Urothelium cell line (cell line): ENCODE measurements at places on chromosomes 7 and 10.
A peak's percentile ranks its signal among the peaks of the same experiment; 100 is the strongest.

DNA sequence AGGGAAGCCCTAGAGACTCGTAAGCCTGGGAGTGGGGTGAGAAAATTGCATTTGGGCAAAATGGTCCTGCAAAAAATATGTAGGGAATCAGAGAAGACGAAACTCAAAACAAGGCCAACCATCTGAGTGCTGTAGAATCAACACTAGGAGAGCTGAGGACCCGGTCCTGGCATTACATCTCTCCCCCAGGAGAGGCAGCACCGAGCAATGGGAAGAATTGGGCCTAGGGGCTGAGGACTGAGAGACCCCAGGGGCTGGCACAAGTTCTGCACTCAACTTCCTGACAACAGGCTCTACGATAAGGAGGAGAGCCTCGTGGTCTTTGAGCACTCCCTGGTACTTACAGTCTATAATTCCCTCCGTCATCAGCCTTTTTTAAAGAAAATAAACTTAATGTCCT, 47.6 kb downstream of the BPGM start:
- DNase-seq, result no peak

DNA sequence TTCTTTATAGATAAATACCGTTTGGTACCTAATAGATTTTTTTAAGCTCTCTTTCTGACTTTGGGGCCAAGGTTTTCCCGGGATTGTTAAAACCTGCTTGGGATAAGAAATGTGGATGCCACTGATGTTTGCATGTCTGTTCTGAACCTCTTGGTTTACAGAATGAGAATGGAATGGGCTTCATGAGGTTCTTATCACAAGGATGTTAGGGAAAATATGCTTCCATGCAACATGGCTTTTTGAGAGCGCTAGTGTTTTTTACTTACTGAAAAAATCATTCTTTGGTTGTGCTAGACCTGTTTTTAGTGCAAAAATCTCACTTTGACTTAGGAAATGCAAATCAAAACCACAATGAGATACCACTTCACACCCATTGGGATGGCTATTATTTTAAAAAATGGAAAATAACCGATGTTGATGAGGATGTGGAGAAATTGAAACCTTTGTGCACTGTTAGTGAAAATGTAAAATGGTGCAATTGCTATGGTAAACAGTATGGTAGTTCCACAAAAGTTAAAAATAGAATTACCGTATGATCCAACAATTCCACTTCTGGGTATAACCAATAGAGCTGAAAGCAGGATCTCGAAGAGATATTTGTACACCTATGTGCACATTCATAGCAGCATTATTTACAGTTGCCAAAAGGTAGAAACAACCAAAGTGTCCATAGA, 38.9 kb downstream of the TSPAN14 start:
- no peak for DNase-seq

DNA sequence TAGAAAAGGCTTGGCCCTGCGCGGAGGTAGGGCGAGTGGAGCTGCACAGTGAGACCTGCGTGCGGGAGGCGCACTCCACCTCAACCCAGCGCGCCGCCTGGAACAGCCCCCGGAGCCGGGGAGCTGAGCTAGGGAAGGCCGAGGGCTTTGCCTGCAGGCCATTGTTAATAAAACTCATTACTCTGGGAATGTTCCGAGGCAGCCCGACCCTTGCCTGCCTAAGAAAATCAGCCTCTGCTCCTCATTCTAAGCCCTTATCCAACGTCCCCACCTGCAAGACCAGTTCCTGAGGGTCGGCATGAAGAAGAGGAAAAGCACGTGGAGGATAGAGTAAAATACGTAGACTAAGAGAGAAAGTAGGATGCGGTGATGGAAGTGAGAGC, 55.3 kb downstream of the C7orf25 start:
- DNase-seq, result no peak

DNA sequence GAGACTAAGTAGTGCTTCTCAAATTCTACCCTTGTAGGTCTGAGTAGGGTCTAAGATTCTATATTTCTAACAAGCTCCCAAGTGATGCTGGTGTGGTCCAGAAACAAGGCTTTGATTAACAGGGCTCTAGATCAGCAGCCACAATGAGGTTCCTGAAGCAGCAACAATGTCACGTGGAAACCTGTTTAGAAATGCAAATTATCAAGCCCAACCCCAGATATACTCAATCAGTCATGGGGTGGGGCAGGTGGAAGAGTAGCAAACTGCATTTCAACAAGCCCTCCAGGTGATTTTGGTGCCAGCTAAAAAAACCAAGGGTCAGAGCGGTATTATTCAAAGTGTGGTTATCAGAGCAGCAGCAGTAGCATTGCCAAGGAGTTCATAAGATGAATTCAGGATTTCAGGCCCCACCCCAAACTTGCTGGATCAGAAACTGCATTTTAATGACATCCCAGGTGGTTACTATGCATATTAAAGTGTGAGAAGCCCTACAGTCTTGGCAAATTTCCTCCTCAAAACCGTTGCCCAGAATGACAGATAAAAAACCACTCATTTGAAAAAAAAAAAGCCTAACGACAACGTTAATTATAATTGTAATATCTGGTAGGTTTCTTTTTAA, 199.2 kb downstream of the AHR start:
- DNase-seq, result no peak

DNA sequence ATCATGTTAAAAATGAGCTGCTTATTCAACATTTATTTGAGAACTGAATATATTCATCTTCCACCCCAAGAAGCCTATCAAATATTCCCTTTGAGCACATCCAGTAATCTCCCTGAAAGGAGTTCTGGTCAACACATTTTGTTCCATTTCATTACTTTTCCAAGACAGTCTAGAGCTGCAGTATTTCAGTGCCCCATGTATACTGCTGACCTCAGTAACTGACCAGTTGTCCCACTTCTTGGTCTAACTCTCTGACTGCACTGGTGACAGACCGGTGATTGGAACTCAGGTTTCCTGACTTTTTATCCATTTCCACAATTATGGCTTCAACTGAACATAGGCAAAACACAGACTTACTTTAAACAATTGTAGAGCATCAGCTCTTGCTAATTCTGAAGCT, 206.8 kb upstream of the NPSR1 start:
- DNase-seq, result no peak

DNA sequence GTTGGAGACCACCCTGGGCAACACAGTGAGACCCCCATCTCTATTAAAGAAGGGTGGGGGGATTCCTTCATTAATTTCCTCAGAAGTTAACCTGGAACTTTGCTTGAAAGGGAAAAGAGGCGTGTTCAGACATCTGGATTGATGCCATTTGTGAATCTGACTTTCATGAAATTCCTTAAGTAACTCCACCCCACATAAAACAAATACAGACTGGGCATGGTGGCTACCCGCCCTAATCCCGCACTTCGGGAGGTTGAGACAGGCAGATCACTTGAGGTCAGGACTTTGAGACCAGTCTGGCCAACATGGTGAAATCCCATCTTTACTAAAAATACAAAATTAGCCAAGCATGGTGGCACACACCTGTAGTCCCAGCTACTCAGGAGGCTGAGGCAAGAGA, 75.0 kb downstream of the EEPD1 start:
- DNase-seq, result no peak

GRCh38 chr10:70493660-70494234, 15.2 kb downstream of the PALD1 start:
- no peak for DNase-seq

DNA sequence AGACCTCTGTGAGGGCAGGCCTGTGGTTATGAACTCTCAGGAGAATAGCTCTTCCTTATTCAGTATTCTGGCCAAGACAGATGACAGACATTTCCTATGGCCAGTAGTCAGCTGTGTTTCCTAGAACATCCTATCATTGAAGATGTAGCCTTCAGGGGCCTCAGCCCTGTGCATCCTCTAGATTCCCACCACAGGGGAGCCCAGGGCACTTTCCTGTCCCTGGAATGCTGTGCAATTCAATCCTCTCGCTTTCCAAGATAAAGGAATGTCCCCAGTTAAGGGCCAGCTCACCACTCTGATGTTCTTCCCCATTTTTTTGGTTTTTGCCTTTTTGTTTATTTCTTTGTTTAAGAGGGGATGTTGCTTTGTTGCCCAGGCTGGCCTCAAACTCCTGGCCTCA, 578.8 kb upstream of the C7orf33 start:
- no peak for DNase-seq

GRCh38 chr10:23293145-23293724, 51.4 kb downstream of the C10orf67 start:
- DNase-seq, result peak; percentile 44

GRCh38 chr10:47295411-47295810, 4.6 kb upstream of the GDF10 start:
- DNase-seq, result no peak

GRCh38 chr10:96720422-96721206, at the start of gene PIK3AP1:
Gene PIK3AP1, minus strand, starts transcription at chr10:96720514. Its CDS starts 120 bp downstream, at chr10:96720394.
- peak; percentile 75 for DNase-seq

DNA sequence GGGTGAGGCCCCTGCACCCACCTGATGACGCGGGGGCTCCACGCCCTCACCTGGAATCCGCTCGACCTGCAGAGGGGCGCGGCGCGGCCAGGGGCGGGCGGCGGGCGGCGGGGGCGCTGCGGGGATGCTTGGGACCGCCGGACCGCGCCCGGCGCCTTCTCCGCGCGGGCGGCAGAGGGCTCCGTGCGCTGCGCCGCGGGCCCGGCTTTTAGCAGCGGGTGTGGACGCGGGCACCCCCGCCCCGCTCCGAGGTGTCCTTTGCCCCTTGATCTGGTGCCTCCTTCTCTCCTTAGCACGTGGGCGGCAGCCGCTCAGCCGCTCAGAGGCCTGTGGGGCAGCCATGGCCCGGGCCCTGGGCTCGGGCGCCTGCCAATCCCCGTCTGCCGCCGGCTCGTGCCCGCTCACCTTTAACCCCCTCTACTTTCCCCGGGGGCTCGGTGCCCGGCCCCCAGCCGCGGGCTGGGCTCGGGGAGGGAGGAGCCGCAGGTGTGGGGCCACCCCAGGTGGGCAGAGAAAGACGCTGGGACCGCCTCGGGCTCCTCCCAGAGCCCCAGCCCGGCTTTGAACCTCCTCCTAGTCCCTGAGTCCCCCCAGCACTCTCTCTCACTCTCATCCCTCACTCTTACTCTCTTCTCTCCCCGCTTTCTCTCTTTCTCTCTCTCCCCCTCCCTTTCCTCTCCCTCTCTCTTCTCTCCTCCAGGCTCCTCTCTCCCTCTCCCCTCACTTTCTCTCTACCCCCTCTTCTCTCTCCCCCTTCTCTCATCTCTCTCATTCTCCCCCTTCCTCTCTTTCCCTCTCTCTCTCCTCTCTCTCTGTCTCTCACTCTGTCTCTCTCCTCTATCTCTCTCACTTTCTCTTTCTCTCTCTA, 19.7 kb upstream of the VPS37D start:
- DNase-seq, result no peak

- DNase-seq, result no peak
Observed at GRCh38 chr7:101494602-101495329, 132.1 kb downstream of the COL26A1 start.

DNA sequence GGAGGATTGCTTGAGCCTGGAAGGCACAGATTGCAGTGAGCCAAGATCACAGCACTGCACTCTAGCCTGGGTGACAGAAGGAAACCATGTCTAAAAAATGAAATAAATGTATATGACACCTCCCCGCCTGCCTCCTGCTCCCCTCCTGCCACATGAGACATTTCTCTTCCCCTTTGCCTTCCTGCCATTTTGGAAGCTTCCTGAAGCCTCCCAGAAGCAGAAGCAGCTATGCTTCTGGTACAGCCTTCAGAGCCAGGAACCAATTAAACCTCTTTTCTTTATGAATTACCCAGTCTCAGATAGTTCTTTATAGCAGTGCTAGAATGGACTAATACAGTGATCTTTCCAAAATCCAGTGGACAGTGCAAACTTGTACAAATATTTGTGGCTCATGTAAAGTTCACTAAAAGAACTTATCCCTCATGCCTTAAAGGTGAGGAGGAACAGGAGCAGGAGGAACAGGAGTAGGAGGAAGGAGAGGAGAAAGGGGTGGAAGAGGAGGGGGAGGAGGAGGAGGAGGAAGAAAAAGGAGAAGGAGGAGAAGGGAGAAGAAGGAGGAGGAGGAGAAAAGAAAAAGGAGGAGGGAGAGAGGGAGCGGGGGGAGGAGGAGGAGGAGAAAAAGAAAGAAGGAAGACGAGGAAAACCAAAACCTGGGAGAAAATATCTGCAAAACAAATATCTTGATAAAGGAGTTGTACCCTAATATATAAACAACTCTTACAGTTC, 2.8 kb upstream of the ABI1 start:
- no peak for DNase-seq

DNA sequence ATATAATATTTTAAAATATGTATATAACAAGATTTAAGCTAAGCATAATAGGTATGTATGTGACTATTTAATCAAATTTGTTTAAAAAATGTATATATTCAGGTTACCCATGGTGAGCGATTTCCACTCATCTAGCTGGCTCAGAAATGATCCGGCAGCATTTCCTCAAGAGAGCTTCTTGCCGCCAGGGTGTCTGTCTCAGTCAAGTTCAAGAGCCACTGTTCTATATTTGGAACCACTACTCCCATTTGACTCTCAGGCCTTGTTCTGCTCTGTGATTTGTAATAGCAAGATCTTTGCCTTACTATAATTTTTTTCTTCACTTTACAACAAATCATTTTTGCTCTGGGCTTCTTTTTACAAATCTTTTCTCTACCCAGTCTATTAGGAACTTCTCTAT, 48.7 kb upstream of the CNTNAP2 start:
- DNase-seq, result no peak

DNA sequence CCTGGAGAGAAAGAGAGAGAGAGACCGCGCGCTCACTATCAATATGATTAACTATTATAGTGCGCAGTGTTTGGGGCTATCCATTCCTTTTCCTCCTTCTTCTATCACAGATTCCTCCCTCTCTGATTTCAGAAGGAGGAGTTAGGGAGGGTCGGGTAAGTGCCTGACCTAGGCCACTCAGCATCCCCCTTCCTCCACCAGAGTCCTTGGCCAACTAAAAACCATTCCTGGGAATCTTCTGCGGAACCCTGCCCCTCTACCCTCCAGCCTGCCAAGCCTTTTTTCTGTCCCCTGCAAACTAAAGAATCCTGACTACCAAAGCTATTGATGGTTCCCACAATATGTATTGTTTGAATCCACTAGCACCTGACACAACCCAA, 256.2 kb upstream of the NFE2L3 start:
- no peak for DNase-seq

DNA sequence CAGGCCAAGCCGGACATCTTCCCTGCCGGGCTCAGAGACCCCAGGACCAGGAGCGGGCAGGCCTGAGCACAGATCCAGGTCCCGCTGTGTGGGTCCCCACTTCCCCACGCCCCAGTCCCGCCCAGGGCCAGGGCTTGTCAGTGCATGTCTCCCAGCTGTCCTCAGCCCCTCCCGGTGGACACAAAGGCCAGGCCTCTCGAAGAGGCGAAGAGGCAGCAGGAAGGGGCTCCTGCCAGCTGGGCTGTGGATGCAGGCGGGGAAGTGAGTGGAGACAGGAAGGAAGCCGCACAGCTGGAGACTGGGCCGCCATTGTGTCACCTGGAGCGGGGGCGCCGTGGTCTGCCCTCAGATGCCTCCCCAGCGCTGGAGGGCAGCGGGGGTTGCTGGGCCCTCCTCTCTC, 4.8 kb downstream of the GRIFIN start:
- no peak for DNase-seq

GRCh38 chr7:1729183-1729582, 59.1 kb downstream of the ELFN1 start:
- no peak for DNase-seq

- no peak for DNase-seq
Observed at GRCh38 chr10:18689498-18689897, 30.3 kb downstream of the ARL5B start.
